ENCODE measurements at places on chromosomes 16 and 17.
A peak's percentile ranks its signal among the peaks of the same experiment; 100 is the strongest.

GRCh38 chr16:66277311-66278070 is 89.0 kb upstream of the CDH5 start:
- DNase-seq: no peak

GRCh38 chr17:43673516-43674323 is 12.0 kb upstream of the MEOX1 start:
- DNase-seq: peak; percentile 58

DNA sequence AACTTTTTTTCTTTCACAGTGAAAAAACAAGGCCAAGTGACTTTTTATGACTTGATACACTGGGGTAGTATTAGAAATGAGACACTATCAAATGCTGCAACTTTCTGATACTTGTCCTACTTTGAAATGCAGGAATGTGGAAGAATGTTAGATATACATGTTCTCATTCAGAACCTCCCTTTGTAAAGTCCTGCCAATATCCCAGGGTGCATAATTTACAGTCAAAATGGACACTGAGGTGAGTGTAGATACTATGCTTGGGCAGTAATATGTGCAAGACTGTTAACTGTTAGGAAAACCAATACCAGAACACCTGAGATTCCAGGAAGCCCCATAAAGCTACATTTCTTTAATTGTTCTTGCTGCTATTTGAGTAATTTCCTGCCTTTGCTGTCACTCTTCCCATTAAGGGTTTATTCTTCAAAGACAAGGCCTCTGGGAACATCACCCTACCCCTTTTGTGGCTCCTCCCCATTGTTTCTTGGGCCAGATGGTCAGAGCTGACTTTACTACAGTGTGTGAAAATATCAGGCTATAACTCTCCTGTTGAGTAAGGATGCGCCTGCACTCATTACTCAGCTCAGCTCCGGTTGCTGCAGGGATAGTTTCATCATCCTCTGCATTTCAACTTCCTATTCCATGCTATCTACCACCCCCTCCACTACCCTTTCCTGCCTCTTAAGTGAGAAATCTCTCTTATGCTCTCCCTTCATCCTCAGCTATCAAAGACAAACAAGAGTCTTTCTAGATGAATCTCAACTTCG is 48.7 kb downstream of the TMEM100 start:
- DNase-seq: no peak

- DNase-seq: no peak
Observed at GRCh38 chr16:84268291-84269040, 26.2 kb upstream of the WFDC1 start.

DNA sequence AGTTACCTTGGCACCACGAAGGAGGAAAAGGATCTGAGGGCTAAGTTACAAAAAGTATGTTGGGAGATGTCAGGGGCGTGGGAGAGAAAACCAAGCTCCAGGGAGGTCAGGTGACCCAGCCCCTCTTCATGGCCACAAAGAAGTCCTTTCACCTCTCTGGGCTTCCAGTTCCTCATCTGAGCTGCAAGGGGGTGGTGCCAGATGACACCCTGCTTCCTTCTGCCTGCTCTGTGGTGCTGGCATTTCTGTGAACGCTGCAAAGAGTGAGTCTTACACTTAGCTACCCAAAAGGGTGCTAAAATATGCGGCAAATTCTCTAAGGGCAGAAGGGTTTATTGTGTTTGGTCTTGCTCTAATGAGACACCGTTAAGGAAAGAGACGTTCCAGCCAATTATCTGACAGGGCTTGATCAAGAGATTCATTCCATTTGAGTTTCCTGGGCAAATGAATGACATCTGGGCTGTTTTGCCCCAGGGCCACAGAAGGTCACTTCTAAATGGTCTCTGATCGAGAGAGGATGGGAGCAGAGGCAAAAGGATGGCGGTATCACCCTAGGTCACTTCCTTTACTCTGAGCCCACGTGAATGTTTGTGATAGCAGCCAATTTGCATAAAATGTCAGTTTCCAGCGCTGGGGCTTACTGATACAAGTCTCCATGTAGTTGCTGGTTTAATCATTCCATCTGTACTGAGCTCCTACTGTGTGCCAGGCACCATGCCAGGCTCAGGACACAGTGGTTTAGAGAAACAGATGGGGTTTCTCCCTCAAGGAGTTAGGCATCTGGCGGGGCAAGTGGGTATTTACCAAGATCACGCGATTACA is 210.2 kb downstream of the KATNIP start:
- DNase-seq: no peak

DNA sequence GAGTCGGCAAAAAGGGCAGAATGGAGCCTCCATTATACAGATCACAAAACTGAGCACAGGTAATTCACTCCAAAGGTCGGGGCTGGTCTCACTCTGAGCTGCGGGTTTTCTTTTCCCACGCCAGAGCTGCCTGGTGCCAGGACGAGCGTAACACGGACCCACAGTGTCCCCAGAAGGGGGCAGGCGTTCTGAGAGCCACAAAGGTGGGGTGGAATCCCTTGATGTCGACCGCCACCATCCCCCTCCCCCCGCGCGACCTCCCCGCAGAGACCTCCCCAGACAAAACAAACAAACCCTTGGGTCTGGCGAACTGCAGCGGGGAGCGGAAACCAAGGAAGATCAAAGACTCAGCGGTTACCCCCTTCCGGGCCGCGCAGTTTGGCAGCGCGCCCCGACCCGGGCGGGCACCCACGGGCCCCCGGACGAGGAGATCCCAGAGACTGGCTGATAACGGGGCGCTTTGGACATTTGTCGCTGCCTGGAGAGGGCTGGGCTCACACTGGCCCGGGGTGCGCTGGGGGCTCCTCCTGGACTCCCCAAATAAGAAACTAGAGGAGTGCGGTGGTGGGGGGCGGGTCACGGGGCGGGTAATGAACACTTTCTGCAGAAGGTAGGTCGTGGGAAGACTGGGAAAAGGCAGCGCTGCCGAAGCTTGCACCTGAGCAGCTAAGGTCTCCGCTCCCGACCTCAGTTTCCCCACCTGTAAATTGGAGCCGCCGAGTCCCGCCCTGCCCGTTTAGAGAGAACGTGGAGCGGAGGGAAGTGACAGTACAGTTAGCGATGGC is 664 bp upstream of the NKD1 start:
- peak; percentile 72 for DNase-seq

- DNase-seq: no peak
Observed at GRCh38 chr17:79797492-79798298, 818 bp upstream of the CBX8 start.

- no peak for DNase-seq
Observed at GRCh38 chr16:79451196-79451816, 149.2 kb downstream of the MAF start.

DNA sequence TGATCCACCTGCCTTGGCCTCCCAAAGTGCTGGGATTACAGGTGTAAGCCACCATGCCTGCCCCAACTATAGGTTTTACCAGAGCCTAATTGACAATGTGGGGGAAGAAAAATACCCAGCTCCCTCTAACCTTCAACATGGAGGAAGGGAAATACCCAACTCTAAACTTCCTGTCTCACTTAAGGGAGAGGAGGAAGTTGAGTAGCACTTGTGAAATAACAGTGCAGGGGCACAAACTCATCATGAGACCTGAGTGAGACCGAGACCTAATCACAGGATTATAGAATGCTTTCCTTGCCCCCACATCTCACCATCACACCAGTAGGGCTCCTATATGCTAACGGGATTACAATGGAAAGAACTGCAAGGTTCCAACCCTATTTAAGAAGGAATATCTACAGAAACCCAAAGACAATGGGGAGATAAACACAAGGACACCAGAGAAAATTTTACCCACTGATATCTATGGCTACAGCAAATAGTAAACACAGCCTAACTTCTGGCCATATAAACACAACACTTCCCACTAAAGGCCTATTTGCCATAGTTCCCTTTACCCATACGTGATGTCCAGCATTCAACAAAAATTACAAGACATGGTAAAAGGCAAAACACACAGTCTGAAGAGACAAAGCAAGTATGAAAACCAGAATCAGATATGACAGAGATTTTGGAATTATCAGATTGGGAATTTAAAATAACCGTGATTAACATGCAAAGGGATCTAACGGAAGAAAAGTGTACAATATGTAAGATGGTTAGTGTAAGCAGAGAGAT is 26.9 kb downstream of the OR3A1 start:
- no peak for DNase-seq

DNA sequence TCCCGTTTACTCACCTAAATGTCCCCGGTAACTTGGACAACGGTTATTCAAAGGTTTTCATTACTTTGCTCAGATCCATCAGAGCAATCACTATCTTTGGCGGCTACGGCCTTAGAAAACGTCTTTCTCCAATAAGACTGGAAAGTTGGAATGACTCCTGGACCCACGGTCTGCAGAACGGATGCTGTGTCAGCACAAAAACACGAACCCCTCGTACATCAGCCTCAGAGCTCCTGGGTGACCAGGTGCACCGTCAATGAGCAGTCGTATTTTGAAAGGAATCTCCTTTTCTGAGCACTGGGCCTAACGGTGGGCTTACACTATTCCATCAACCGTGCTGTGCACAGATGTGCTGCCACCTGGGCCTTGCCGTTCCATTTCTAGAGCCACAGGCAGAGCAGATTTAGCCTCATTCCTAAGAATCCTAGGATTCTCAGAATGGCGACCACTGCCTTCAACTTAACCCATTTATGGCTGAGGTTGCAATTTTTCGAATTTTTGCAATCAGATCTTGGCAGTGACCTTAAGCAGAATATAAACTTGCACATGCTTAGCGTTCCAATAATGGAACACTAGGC is 110.8 kb upstream of the ZNF750 start:
- no peak for DNase-seq

DNA sequence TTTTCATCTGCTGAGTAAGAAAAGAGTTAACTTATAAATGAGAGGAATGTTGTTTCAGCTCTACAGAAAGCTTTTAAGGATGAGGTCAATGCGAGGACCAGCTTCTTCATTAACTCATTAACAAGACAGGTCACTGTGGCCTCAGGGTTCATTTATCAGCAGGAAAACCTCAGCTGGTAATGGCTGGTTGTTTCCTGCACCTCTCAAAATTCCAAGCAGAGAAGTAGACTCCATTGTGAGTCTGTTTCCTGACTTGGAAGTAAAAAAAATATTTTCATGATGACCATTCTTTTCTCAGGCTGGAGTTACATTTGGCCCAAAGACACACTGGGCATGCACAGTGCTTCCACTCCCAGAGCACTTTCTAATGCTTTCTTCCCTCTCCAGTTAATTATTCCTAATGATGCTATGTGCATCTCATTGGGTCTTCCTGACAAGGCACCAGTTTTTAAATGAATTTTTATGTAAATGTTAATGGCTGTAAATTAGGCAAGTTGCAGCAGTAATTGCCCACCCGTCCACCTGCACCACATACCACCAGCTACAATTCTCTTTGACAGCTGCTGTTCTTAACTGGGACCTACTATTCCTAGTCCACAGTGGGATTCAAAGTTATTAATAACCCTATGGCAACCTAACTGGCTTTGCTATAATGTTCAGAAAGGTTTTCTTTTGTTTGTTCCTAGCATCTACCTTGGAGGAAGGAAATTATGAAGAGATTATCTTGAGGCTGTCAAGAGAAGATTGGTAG is 89.5 kb upstream of the BCAR1 start:
- DNase-seq: no peak

DNA sequence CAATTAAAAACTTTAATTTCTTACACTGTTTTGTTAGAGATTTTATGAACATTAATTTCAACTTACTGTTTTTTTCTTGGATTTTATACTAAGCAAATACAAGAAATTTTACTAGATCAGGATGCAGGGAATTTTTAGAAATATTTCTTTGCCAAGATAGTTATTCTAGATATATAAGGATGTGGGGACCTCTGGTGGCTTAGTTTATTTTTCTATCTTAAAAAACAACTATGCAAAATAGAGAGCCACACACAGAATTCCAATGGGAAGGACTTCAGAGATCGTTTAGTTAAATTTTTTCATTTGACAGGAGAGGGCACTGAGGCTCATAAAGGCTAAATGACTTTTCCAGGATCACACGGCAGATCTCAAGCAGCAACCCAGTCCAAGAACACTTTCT is 23.0 kb upstream of the CAPNS2 start:
- no peak for DNase-seq

GRCh38 chr17:64187093-64187895 is 57.4 kb upstream of the ERN1 start:
- DNase-seq: no peak

- DNase-seq: no peak
Observed at GRCh38 chr17:48308581-48308980, 121.4 kb downstream of the SKAP1 start.

GRCh38 chr17:60231691-60232090 is 81.9 kb downstream of the CA4 start:
- DNase-seq: no peak

DNA sequence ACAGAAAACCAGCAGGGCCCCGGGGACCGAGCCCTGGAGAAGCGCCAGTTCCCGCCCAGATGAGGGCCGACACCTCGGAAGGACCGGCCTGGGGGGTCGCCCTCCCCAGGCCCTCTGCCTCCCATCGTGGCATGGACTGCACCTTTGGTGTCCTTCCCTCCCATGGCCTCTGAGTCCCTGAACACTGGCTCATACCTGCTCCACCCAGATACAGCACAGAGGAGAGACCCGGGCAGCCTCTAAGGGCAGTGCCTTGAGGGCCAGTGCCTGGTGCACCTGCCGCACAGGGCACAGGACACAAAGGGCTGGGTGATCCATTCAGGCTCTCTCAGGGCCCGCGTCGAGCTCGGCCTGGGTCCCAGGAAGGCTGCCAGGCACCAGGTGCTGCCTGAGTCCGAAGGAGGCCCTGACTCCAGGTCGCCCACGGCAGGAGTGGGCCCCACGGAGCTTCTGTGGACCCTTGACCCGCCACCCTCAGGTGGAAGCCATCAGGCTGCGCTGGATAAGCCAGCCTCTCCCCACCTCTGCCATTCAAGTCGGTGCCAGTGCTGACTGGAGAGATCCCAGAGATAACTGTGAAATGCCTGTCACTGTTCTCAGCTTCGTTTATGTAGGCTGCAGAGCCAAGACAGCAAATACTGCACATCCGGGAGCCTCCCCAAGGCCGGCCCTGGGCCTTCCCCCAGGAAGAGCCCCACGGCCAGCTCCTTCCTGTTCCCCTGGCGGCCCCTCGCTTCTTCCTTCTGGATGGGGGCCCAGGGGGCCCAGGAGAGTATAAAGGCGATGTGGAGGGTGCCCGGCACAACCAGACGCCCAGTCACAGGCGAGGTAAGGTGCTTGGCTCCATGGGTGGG is at the start of gene ZG16B:
Gene ZG16B, plus strand, starts transcription at position 803 of the 854 bp plus-strand sequence. CDS start 139 bp downstream, outside the sequence.
- DNase-seq: no peak

DNA sequence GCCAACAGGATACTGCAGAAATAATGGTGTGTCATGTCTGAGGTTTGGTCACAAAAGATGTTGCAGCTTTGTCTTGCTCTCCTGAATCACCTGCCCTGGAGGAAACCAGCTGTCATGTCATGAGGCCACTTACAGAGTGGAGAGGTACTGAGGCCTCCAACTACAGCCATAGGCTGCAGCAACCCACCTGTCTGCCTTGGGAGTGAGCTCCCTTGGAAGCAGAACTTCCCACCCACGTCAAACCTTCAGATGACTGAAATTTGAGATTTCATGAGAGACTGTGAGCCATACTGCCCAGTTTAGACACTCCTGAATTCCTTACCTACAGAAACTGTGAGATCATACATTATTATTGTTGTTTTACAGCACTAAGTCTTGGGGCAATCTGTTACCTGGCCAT is 475.9 kb downstream of the HS3ST3B1 start:
- no peak for DNase-seq

- no peak for DNase-seq
Observed at GRCh38 chr17:22221344-22221743, 529.0 kb downstream of the KCNJ18 start.

GRCh38 chr16:64397945-64398508 is 723.8 kb downstream of the CDH11 start:
- no peak for DNase-seq
